ENCODE measurements at places on chromosomes 2 and 18.
A peak's percentile ranks its signal among the peaks of the same experiment; 100 is the strongest.

- DNase-seq: no peak
Measured at GRCh38 chr18:45825258-45826044, at the start of gene SIGLEC15. SIGLEC15 (plus strand) TSS chr18:45825675; CDS start chr18:45825729, 54 bp downstream.

- DNase-seq: peak; percentile 55
Measured at GRCh38 chr18:56748698-56749268, 97.6 kb downstream of the WDR7 start.

GRCh38 chr2:173667014-173667413, 298.2 kb downstream of the SP3 start:
- no peak for DNase-seq

DNA sequence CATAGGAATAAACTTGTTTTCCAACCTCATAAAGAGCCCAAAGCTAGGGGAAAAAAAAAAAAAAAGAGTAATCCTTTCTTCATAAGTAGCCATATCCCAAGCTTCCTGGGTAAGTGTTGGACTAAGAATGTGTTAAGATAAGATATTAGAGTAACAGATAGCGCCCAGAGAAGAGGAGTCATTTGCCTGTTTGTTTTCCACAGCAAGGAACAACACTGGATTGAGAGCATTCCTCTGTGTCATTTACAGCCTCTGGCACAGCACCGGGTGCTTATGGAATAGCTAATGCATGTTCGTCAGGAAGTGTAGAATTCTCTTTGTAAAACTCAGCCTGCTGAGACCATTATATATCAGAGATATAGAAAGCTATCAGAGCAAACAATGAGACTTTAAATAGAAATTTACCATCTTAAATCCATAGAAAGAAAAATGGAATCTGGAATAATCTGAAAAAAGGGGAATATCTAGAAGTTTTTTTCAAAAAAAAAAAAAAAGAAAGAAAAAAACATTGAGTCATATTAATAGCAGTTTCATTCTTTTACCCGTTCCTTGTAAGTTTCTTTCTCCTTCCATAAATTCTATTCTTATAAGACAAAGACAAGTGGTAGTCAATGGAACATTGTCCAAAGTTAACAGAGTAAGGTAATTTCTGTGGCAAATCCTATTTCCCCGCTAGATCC, 37.6 kb downstream of the LRP2 start:
- DNase-seq: no peak

GRCh38 chr18:7567474-7568425, 634 bp downstream of the PTPRM start:
- peak; percentile 43 for DNase-seq

GRCh38 chr2:71082402-71083252, 14.2 kb downstream of the NAGK start:
- DNase-seq: no peak

GRCh38 chr2:74021407-74021755, 36.7 kb downstream of the TET3 start:
- no peak for DNase-seq

GRCh38 chr2:235055891-235056516, 104.2 kb downstream of the SH3BP4 start:
- peak; percentile 19 for DNase-seq

DNA sequence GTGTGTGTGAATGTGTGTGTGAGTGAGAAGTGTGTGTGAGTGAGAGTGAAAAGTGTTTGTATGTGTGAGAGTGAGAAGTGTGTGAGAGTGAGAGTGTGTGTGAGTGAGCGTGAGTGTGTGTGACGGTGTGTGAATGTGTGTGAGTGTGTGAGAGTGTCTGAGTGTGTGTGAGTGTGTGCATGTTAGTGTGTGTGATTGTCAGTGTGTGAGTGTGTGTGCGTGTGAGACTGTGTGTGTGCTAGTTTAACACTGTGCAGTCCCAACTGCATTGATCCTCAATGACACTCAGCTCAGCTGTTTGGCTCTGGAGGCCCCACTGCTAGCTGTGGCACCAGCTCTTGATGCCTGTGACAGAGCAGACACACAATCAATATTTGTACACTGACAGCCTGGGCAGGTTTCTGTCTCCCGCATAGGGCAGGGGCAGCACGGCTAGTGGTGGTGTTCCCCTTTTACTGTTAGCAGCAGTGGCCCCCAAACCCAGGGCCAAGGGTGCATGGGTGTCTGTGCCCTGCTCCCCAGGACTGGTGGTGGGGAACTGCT, 135.0 kb downstream of the INHBB start:
- no peak for DNase-seq

- DNase-seq: no peak
Measured at GRCh38 chr2:130728007-130728454, 839 bp upstream of the GPR148 start.

DNA sequence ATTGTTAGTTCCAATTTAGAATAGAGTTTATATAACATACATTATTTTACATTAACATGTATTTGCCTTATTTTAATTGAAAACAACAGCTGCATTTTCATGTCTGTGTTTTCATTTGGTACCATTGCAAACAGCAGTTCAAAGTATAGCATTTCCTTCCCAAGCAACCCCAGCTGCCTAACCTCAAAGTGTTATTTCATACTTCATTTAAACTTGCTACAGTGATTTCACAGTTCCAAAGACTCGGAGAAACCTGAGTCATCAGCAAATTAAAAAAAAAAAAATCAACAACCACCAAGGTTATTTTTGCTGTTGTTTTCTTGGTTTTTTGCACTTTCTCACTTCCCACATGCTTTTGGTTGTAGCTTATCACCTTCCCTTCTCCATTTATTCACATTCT, 236.5 kb upstream of the SPHKAP start:
- no peak for DNase-seq

DNA sequence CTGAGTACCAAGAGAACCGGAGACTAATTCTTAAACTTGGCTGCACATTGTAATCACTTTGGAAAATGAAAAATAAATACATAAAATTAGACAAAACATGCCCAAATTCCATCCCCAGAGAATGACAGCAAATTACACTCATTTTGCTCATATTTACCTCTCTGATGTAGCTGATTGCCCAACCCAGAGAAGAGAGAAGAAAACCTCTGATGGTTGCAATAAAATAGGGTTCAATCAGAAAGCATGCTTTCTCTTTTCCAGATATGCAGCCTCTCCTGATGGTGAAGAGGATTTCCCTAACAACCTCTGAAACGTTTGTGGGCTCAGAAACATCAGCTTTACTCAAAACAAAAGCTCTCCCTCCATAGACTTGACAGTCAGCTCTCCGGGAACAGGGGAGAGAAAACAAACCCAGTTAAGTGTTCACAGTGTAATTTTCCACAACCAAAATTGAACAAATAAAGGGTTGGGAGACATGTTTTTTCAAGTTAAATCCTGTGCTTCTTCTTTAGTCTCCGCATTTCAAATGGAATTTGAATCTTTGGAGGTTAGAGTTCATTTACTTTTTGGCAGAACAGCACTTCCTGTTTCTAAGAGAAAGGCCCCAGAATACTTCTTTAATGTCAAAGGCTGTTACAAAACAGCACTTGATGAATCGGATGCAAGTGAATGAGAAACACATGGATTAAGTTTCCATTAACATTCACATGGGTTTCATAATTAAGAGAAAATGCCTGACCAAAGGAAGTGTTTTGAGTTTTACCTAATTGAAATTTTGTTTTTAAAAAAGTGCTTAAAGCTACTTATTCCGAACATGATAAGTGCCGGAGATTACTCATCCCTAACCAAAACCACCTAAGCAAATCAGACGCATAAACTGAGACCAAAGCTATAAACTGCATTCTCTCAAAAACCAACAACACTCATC, 570.1 kb upstream of the SYT4 start:
- no peak for DNase-seq

DNA sequence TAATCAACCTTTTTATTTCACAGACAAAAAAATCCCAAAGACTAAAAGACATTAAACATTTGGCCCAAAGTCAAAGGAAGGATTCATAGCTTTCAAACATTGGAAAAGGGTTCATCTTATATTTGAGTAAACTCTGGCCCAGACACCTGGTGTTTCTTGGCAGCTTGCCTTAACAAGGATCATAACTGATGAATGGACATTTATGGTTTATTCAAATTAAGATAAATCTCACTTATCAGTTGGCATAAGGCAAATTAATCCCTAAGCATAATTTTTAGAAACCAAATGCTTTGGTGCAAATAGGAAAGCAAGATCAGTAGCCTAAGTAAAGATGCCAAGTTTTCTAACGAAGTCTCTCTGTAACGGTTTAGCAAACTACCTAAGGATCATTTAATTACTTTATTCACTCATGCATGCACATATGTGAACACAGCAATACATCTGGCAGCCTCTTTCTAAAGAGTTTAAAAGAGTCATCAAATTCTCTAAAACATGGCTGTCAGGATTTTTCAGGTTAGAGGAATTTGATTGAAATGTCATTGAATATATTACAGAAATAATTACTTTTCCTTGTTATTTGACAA, 323.4 kb upstream of the RBMS1 start:
- DNase-seq: no peak

DNA sequence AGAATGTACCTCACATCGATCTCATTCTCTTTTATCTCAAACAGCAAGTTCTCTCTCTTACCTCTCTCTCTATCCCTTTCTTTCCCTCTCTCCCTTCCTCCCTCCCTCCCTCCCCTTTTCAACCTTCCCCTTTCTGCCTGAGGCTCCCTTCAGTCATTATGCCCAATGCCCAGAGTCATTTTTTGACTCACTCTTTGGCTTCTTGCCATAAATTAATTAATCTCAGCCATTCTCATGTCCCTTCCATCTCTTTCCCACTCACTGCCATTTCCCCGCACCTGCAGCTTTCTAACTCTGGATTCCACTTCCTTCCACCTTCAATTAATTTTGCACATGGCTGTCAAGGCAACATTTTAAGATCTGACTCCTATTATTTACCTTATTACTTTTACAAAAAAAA, 60.1 kb downstream of the EVA1A start:
- DNase-seq: no peak

Data from hippocampal formation (tissue), 2 donors.